ENCODE measurements at places on chromosomes 1 and 21. TPM values are rescaled to one million over a fixed set of nuclear protein-coding genes. Genes with fewer than 3 reads are reported as not detected.

Gene PROK1
- not detected for total RNA-seq

Gene OR6K3
- not detected for total RNA-seq

Gene WLS
- total RNA-seq, result 93.9 TPM

GRCh38 chr1:2248127-2248826 is 20.2 kb downstream of the SKI start:
- DNase-seq, result no peak

DNA sequence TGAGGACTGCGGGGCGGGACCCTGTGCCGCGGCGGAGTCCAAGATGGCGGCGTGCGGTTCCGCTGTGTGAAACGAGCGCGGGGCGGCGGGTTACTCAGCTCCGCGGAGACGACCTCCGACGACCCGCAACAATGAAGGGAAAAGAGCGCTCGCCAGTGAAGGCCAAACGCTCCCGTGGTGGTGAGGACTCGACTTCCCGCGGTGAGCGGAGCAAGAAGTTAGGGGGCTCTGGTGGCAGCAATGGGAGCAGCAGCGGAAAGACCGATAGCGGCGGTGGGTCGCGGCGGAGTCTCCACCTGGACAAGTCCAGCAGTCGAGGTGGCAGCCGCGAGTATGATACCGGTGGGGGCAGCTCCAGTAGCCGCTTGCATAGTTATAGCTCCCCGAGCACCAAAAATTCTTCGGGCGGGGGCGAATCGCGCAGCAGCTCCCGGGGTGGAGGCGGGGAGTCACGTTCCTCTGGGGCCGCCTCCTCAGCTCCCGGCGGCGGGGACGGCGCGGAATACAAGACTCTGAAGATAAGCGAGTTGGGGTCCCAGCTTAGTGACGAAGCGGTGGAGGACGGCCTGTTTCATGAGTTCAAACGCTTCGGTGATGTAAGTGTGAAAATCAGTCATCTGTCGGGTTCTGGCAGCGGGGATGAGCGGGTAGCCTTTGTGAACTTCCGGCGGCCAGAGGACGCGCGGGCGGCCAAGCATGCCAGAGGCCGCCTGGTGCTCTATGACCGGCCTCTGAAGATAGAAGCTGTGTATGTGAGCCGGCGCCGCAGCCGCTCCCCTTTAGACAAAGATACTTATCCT is 430 bp downstream of the RBM15 start:
- DNase-seq, result no peak

- peak; percentile 51 for DNase-seq
Measured at GRCh38 chr1:115980998-115981993, 5.0 kb downstream of the SLC22A15 start.

DNA sequence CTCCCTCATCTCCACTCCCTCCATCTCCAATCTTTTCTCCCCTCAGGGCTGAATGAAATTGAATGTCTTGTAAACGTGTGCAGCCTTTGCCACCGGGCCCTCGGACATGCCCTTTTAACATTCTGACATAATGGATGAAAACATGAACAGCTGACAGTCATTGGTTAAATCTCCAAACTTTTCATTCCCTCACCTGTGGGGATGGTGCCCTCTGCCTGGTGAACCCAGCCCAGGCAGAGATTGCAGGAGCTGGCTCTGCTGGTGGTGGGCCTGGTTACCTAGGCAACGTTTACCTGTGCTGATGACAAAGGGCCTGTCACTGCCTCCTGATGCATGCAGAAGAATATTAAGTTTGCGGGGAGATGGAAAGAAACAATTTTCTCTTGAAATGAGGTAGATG is 21.3 kb downstream of the ST6GALNAC3 start:
- no peak for DNase-seq

DNA sequence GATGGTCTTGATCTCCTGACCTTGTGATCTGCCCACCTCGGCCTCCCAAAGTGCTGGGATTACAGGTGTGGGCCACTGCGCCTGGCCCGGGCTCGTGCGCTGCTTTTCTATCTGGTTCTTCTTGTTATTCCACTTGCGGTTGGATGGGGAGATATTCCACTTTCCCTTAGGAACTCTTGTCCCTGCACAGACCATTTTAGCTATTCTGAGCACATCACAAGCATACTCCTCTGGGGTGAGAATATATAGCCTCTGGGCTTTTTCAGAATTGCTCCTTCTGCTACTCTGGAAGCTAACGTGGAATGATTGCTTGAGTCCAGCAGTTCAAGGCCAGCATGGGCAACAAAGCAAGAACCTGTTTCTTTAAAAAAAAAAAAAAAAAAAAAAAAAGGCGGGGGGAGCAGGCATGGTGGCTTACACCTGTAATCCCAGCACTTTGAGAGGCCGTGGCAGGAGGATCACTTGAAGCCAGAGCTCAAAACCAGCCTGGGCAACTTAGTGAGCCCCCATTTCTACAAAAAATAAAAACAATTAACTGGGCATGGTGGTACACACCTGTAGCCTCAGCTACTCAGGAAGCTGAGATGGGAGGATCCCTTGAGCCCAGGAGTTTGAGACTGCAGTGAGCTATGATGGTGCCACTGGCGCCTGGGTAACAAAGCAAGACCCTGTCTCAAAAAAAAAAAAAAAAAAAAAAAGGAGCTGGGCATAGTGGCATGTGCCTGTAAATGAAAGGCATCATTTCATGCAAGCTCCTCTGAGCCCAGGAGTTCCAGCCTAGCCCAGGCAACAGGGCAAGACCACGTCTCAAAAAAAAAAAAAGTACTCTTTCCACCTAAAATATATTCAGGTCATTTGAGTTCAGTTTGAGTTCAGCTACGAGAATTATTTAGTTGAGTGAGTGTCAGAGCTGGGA is 11.8 kb upstream of the PGD start:
- no peak for DNase-seq

Data from mammary epithelial cell (primary cell).